ENCODE measurements at places on chromosomes 2 and 18.

- DNase-seq, result no peak
Measured at GRCh38 chr18:64118406-64118805, 30.5 kb downstream of the LINC00305 start.

DNA sequence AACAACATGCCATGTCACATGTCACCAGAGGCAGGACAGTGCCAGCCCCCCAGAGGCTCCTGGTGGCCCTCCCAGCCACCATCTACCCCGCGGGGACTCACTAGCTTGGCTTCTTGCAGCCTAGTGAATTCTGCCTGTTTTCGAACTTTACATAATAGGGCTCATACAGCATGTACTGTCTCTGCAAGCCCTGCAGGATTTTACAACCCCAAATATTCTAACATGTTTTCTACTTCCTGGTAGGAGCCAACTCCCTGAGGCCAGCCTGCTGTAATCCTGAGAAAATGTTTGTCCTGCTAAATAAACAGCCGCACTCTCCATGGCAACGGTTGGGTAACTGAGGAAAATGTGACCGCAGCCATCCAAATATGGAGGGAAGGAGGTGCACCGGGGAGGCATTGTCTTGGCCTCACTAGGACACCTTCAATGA lies 2.7 kb downstream of the PER2 start:
- DNase-seq, result peak; percentile 93

DNA sequence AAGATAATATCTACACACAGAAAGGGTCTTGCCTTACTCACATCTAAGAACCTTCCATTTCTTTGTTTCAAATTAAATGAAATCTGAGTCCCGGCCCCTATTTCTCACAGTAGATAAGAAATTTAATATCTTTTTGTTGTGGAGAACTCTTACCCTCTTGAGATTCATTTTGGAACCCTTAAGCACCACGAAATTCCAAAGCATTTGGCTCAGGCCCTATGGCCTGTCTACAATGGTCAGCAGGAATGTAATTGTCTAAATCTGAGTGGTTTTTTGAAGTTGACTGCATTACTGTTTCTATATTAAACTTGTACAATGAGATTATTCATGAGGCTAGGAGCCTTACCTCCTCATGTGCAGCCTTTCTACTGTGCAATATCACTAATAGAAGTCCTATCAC lies 723.3 kb downstream of the TSN start:
- DNase-seq, result no peak

- DNase-seq, result no peak
Measured at GRCh38 chr18:56967035-56967434, 179.9 kb upstream of the BOD1L2 start.

DNA sequence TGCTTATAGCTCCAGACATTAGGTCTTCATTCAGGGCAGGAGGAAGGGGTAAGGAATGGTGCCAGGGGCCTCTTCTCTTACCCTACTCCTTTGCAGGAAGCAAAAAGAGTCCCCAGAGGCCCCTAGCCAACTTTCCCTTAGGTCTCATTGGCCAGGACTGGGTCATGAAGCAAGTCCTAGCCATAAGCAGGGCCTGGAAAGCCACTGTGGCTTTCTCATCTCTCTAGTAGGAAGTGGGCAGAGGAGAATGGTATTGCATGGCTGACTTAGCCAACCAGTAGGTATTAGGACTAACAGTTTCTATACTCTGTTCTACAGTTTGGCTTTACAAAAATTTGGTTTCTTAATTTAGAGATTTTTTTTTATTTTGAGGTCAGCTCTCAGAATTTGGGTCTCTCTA lies 4.8 kb downstream of the FAM228A start:
- DNase-seq, result no peak

- DNase-seq, result peak; percentile 96
Measured at GRCh38 chr2:237156031-237156856, 70.6 kb downstream of the COPS8 start.

GRCh38 chr2:148643421-148643820 lies 1.1 kb upstream of the EPC2 start:
- no peak for DNase-seq

GRCh38 chr2:85230679-85231467 lies 96.9 kb downstream of the TGOLN2 start:
- no peak for DNase-seq

- DNase-seq, result no peak
Measured at GRCh38 chr2:102014041-102014345, 22.2 kb downstream of the IL1R2 start.

DNA sequence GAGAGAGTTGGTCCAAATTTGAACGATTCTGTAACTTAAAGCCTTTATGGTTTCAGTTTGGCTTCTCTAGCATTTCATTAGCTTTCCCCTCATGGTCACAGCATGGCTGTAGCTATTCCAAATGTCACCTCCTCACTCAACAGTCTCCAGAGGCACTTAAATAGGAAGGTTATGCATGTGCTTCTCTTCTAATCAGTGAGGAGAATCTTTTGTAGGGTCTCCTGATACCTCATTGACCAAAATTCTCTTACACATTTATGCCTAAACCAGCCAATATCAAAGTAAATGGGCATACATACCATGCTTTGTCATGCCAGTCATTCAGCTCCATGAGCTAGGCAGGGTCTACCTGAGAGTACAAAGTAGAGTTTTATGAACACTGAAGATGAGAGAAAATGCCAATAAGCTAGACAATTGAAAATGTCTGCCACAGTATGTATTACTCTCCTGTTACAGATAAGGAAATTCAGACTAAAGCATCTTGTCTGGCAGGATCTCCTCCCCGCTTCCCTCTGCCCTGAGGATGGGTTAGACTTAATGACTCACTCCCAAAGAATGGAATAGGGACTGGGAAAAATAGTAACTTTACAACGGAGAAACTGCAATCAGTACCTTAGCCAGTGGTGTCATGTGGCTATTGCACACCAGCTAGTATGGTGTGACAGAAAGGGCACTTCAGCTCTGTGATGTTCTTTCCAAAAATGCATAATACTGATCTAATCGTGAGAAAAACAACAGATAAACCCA lies 15.4 kb downstream of the DSG2 start:
- DNase-seq, result no peak

DNA sequence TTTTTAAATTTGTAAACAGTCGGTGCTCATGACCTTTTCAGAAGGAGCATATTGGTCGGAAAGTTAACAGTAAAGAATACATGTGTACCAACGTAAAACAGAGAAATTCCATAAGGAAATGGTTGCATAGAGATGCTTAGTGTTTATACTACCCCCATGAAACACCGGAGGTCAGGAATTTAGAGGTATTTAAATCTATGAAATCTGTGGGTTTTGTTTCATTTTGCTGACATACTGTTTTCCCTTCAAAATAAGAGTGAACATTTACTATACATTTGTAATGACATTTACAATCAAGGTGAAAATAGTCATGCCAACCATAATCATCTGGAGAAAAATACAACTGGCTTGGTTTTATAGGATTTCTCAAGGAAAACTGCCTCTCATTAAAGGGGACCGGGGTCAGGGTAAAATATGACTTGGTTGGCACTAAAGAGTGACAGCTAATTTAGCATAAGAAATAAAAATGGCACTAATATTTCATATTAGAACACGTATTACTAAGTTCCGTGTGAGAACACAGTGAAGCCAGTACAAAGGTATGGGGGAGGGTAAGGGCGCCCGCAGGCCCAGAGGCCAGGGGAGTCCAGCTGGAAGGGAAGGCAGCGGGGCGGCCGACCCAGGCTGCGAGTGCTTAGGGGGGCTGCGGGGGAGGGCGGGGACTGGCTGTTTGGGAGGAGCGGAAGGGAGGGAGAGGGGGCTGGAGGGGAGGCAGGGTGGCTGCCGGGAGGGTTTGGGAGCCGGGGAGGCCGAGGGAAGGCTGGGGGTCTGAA lies 1.1 kb upstream of the RNU4ATAC start:
- peak; percentile 36 for DNase-seq

DNA sequence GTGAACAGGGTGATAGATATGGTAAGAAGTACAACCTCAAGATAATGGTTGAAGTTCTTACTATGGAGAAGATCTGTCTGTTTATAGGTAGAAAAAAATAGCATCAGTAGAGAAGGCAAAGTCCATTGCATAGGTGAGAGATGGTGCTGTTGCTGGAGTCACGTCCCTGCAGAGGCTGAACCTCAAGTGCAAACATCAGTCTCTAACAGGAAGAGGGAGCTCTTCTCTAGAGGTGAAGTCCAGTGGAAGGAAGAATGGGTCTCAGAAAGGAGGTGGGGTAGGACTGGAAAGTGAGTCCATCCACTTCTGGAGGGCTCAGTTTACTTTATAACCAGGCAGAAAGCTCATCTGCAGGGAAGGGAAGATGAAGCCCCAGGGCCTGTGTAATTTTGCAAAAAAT lies 337.7 kb downstream of the MEIS1 start:
- no peak for DNase-seq

- DNase-seq, result no peak
Measured at GRCh38 chr2:79638954-79639353, 126.1 kb downstream of the CTNNA2 start.

- DNase-seq, result no peak
Measured at GRCh38 chr2:32452338-32453064, 95.7 kb downstream of the BIRC6 start.

DNA sequence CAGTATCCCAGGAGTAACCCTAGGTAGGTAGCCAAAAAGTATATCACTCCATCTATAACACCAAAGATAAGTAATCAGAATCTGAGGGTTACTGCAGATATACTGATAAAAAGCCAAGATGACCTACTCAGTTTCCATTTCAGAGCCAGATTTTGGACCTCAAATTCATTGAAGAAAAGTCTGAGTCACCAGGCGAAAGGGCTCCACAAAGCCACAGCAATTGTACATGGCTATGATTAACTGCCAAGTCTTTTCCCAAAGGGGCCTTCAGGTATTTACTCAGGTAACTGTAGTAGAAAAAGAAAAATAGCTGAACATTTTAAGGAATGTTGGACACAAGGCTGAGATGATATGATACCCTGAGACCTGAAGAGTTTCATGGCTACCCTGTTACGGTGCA lies 75.6 kb upstream of the KCNH7 start:
- no peak for DNase-seq

DNA sequence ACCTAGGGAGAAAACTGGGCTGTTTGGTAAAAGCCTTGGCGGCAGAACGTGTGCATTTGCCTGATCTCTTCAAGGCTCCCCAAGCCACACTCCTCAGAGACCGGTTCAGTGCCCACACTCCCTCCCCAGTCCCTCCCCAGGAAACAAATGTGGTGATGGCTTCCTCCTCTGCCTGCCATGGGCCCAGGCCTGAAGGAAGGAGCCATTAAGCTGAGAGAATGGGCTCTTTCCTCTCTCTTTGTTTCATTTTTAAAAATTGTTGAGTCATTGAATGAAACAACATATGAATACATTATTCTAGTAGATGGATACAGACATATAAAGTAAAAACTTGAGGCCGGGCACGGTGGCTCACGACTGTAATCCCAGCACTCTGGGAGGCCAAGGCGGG lies 50.6 kb upstream of the YWHAQ start:
- DNase-seq, result no peak

DNA sequence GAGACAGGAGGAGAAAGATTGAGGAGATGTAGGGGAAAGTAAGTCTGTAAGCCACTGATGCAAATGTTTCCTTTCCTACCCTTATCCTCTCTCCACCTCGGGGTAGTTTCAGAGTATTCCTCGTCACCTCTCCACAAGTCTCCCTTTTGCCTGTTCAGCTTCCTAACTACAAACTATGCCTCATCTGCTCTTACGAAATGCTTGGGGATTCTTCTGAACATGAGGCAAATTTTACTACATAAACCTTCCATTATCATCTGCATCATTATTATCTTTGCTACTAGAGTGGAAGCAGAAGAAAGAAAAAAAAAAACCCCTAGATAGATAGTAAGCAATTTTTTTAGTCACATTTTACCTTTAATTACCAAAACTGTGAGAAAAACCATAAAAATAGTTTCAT lies 43.1 kb upstream of the CWC22 start:
- DNase-seq, result no peak

DNA sequence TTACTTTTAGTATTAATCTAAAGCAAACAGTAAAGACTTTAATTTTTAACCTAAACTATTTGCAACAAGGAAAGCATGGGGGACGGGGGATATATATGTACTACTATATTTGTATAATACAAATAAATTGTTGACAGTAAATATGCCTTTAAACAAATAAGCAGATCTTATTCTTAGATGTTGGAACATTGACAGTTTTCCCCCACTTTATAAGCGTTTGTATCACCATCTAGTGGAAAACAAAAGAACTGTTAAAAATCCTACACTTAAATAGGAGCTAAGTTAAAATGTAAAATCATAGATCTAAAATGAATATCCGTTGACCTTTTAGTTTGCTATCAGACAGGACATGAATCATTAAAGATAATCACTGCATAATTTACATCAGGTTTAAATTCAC lies 50.0 kb downstream of the RBBP8 start:
- peak; percentile 52 for DNase-seq

- no peak for DNase-seq
Measured at GRCh38 chr2:128773641-128774319, 455.1 kb upstream of the HS6ST1 start.

GRCh38 chr2:160893581-160893980 lies 266.6 kb upstream of the TANK start:
- DNase-seq, result no peak

DNA sequence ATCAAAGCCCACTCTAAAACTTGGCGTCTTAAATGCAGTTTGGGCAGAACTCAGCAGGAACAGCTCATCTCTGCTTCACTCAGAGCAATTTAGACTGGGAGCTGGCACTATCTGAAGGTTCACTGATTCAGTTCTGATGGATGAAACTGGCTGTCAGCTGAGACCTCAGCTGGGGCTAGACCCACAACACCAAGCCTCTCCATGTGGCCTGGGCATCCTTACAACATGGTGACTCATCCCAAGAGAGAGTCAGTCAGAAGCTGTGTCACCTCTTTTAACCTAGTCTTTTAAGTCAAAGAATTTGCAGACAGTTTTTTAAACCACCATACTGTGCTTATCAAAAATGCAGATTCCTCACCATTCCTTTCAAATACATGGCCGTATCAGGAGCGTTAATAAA lies 62.6 kb upstream of the ZNF397 start:
- DNase-seq, result peak; percentile 70

DNA sequence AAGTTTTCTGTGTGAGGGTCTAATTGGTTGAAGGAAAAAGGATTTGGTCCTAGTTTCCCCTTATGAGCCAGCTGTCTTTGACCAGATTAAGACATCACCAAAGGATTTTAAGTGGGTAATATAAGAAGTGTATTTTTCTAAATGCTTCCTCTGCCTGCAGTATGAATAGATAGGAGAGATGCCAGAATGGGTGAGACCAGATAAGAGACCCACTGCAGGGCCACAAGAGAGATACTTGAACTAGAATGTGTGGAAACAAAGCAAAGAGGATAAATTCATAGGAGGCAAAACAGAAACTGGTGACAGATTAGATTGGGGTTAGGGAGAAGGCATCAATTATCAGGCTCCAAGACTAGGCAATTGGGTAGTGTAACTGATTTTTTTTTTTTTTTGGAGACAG lies 1.1 kb upstream of the HDHD2 start:
- no peak for DNase-seq

DNA sequence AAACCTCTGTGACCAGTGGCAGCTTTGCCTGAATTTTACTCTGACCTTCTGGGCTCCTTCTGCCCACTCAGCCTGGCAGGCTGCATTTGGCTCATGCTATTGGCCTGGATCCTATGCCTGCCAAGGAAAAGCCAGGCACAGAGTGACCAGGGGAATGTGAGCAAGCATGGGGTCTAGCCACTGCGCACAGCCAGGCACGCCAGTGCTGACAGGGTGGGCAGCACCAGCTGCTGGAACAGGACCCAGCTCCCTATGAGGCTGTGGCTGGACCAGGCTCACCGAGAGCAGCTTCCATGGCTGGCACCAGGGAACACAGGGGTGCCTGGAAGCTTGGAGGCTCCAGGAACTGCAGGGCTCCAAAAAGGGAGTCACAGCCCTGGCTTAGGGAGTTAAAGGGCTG lies 311.5 kb upstream of the SYT4 start:
- no peak for DNase-seq

Data from AG08395 (cell line).